ENCODE measurements at places on chromosomes 7 and 10. TPM values are rescaled to one million over a fixed set of nuclear protein-coding genes. Genes with fewer than 3 reads are reported as not detected.

The LIPN gene
- not detected for total RNA-seq

The NUDT1 gene
- total RNA-seq = 96.6 TPM

The NEUROD6 gene
- total RNA-seq = not detected

The CHRM2 gene
- not detected for total RNA-seq

The PNLIPRP2 gene
- not detected for total RNA-seq

The MSS51 gene
- total RNA-seq = 3.9 TPM

The LEP gene
- total RNA-seq = not detected

The TMEM236 gene
- total RNA-seq = 0.05 TPM

The CPA1 gene
- not detected for total RNA-seq

The SPDYE2 gene
- not detected for total RNA-seq

The FEZF1 gene
- not detected for total RNA-seq

The FGFBP3 gene
- 1.3 TPM for total RNA-seq

The HIPK2 gene
- 20.0 TPM for total RNA-seq

The TRIM50 gene
- not detected for total RNA-seq

The AS3MT gene
- total RNA-seq = 0.36 TPM

The SUN3 gene
- total RNA-seq = not detected

The NME8 gene
- not detected for total RNA-seq

The HOXA4 gene
- total RNA-seq = 0.16 TPM

The IFIT3 gene
- total RNA-seq = 11.1 TPM

The RPEL1 gene
- not detected for total RNA-seq

The CTAGE4 gene
- total RNA-seq = 2.3 TPM

The SCIN gene
- total RNA-seq = 0.11 TPM

The WEE2 gene
- 0.05 TPM for total RNA-seq

The CYCS gene
- total RNA-seq = 157 TPM

The GJD4 gene
- total RNA-seq = not detected

The RHBDD2 gene
- total RNA-seq = 48.9 TPM

The SLC29A4 gene
- 0.59 TPM for total RNA-seq

The ARMS2 gene
- not detected for total RNA-seq

The OR13A1 gene
- total RNA-seq = not detected

The LOXL4 gene
- total RNA-seq = not detected

The SFTPA1 gene
- not detected for total RNA-seq

The FAM25C gene
- not detected for total RNA-seq

The BTBD16 gene
- not detected for total RNA-seq

The SP8 gene
- total RNA-seq = not detected

The CPA2 gene
- not detected for total RNA-seq

The ZC3HAV1 gene
- 135 TPM for total RNA-seq

The LIPK gene
- not detected for total RNA-seq

The GATA3 gene
- total RNA-seq = 163 TPM
